CD4-positive, alpha-beta memory T cell (primary cell): ENCODE measurements at places on chromosomes 7 and 10.

GRCh38 chr10:86253091-86254072, 113.2 kb downstream of the GRID1 start:
- no peak for DNase-seq

DNA sequence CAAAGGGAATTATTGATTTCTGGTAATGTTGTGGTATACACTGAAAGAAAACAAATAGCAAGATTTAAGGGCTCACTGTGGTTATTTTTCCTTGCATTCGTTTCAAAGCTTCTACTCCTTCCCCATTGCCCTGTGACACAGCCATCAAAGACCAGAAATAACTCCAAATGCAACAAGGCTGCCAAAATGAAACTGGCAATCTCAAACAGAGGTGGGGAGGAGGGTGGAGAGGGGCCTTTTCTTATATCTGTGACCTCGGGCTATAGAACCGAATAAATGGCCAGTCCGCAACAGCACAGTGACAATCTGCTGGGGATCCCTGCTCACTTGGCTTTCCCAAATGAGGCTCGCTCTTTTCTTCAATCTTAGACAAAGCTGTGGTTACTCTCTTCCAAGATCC, 17.4 kb upstream of the SPOCK2 start:
- no peak for DNase-seq

- DNase-seq = no peak
These were observed 28.7 kb upstream of the ARHGAP22 start for GRCh38 chr10:48633381-48634197.

DNA sequence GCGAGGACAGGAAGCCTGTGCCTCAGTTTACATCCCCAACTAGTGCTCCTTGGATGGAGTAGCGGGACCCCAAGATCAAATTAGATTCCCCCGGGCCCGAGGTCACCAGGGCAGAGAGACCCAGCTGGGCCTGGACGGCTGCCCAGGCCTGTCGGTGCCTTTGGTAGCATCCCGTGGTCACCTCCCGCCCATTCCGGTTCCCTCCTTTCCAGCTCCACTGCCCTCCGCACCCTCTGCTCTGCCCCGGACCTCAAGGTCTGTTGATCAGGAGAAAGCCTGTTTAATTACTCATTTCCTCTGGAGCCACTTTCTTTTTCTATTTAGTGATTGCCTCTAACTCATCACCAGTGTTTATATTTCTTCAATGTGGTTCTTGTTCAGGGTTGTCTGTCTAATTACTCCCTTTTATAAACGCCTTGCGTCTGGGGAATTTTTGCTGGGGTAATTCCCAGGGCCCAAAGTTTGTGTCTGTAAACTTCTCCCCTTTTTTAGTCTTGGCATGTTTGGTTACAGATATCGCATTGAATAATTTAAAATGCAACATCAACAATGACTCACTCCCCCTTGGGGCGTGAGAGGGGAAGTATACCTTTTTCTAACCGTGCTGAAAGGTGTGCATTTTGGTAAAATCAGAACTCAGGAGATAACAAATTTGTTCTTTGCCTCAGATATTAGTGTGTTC, 1.9 kb downstream of the FOXK1 start:
- peak; percentile 62 for DNase-seq

GRCh38 chr7:34523226-34523918, 134.6 kb upstream of the NPSR1 start:
- DNase-seq = no peak

- no peak for DNase-seq
These were observed 18.8 kb downstream of the ANXA11 start for GRCh38 chr10:80186364-80187012.

GRCh38 chr10:102072673-102073527, 7.8 kb downstream of the HPS6 start:
- peak; percentile 74 for DNase-seq

GRCh38 chr7:77687100-77687746, 9.0 kb upstream of the RSBN1L start:
- DNase-seq = no peak

DNA sequence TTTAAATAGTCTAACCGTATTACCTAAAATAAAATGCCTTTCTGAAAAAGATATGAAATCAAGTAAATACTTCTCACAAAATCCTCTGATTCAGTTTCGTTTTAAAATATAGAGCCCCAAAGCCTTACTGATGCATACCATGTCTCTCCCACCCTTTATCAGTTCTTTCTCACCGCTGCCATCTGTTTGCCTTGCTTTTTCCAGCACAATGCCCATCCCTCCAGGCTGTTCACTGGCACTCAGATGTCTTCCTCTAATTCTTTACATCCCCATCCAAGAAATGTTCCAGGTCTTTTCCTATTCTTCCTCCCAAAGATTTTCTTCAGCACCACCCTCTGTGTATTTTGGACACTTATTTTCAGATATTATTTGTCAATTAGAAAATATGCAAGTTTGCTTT, 116.5 kb upstream of the LRRN3 start:
- no peak for DNase-seq

DNA sequence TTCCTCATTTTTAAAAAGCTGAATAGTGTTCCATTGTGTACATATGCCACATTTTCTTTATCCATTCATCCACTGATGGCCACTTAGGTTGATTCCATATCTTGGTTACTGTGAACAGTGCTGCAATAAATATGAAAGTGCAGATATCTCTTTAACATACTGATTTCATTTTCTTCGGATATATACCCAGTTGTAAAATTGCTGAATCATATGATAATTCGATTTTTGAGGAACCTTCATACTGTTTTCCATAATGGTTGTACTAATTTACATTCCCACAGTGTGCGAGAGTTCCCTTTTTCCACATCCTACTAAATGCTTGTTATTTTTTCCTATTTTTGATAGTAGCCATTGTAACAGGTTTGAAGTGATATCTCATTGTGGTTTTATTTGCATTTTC, 263.2 kb downstream of the STK31 start:
- no peak for DNase-seq

GRCh38 chr10:63155388-63156020, 22.4 kb downstream of the NRBF2 start:
- DNase-seq = no peak

DNA sequence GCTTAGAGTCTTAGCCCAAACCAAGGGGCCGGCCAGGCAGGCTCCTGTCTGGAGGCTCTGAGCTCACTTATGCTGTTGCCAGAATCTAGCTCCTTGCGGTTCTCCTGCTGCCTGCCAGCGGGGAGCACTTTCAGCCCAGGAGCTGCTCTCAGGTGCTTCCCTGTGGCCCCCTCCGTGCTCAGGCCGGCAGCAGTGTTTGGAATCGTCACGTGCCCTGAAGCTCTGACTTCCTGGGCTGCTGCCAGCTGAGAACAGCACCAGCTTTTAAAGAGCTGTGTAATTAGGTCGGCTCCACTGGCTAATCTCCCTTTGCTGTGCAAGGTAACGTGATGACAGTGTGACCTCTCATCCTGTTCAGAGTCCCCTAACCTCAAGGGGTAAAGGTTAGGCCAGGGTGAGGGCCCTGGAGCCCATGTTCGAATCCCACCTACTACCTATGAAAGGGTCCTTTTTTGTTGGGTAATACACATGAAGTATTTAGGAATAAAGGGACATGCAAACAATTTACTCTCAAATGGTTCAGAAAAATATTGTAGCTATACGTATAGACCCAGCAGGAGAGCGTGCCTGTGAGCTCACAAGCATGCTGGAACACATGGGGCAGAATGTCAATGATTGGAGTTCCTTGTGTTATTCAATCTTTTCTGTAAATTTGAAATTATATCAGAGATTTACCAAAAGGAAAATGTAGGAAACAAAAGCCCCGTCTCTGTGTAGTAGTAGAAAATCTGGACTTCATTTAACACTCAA, 16.6 kb downstream of the ZNF862 start:
- no peak for DNase-seq

GRCh38 chr7:30922596-30922995, 10.9 kb downstream of the AQP1 start:
- no peak for DNase-seq

DNA sequence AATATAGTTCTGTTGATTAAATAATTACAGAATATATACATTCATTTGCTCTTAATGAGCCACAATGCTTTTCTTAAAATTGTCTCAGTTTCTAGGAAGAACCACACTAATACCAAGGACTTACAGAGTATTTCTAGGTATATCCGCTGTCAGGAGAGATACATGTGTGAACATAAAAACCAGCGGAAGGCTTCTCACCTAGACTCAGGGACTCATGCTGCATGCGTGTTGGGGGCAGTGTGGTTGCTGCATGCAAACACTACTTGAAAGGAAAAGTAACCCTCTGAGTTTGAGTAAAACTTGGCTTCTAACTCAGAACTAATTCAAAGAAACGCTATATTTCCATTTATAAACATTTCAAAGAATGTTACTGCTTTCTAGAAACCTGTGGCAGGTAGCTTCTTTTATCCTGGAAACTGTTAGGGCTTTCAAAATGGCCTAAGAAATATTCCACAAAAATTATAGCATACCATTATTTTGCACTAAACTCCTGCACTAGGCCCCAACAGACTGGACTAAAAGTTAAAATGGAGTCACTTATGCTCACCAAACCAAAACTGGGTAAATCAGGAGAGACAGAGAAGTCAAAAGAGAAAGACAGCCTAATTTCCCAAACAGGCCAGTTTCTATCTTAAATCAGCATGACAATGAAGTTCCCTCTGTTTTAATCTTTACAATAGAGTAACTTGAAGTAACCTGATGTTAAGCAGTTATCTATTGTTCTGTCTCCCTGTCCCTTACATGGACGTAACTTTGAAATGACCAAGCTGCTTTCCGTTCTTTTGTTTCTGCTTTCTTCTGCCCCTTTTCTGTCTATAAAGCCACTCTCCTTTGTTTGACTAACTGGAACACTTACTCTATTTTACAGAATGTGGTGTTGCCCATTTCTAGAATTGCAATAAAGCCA, 95.2 kb upstream of the FAM133B start:
- peak; percentile 55 for DNase-seq

- DNase-seq = no peak
These were observed 78.7 kb downstream of the PIP4K2A start for GRCh38 chr10:22635650-22636049.

DNA sequence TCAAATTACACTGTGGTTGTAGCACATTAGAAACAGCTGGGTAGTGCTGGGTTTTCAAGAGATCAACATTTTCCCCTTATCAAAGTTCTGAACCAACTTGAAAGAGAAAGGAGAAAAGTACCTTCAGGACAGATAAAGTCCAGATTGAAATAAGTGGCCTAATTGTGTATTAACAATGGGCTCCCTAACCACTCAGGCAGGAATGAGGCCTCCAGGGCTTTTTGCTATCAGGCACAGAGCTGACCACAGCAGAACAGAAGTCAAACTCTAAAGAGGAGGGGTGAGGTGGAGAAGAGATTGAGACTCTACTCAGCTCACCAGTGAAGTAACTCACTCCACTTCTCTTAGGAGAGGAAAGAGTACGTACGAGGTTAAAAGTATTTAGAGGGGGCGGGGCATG, 394.1 kb upstream of the PHF14 start:
- DNase-seq = no peak

- DNase-seq = no peak
These were observed 198.2 kb downstream of the FANK1 start for GRCh38 chr10:126094537-126094936.

DNA sequence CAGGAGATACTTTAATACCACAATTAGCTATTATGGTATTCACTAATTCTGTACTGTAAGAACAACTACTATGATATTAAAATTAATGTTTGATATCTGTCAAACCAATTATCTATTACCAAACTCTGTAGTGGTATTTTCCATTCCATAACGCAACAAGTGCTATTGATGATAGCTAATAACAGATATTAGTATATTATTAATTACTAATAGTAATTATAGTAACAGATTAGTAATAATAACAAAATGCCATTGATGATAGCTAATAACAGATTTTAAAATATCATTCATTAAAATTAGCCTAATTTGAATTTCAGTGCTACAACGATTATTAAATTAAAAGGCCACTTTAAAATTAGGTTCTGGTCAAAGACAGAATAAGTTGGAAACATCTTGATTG, 93.5 kb downstream of the BTRC start:
- no peak for DNase-seq

DNA sequence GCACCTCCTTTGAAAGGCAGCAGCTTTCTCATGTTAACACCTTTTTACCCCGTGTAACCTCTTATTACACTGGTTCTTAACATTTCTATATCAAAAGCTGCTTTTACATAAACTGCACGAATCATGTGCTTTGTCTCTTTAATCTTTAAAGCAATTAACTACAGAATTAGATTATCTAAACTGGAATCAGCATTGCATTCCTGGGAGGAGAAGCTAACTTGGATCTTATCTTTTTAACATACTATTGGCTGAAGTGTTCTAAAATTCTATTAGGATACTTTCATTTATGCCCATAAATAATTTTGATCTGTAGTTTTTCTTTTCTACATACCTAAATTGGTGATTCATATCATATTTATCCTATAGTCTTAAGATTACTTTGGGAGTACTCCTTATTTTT, 428.4 kb upstream of the IGFBP3 start:
- DNase-seq = no peak

- no peak for DNase-seq
These were observed 437.3 kb downstream of the CCSER2 start for GRCh38 chr10:84765656-84766055.

- DNase-seq = no peak
These were observed 120.1 kb downstream of the DYNC2I1 start for GRCh38 chr7:158976468-158976848.

- no peak for DNase-seq
These were observed 88.1 kb upstream of the NRP1 start for GRCh38 chr10:33422471-33423153.

- no peak for DNase-seq
These were observed 1.9 kb downstream of the HGF start for GRCh38 chr7:81767926-81768325.

- no peak for DNase-seq
These were observed 357.2 kb downstream of the SH2D4B start for GRCh38 chr10:80894797-80895467.

DNA sequence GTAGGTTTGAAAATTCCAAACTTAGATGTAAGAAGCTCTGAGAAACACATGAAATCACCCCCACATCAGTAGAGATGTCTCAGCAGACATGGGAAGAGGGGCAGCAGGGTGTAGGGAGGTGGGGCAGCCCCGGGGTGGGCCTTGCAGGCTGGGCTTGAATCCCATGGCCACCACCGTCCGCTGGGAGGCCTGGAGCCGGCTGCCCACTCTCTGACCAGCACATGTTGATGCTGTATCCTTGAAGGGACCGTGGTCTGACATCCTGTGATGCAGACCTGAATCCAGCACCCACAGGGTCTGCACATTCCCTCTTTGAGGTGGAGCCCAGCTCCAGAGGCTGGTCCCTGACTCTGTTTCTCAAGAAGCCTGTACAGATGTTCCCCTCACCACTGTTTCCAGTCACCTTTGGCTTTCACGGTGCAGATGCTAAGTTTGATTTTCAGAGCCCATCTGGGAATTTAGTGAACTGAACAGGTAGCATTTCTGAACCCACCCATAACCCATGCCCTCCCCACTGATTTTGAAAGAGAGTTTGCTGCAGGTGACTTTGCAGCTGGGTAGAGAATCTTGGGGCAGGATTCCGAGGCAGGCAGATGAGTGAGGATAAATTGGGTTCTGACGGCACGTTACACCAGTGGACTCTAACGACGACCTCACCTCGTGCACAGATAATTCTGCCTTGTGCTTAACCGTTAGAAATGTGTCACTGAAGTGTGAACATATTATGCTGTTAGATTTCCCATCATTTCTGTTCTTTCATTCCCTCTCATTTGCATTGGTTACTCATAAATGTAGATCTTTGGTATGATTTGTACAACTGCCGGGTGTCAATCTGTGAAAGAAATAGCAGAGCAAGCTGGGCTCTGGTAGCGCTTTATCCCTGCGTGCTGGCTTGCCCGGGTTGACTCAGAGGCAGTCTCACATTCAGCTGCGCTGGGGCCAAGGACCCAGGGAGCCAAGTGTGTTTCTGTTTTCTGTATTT, 45.7 kb downstream of the IKZF1 start:
- peak; percentile 46 for DNase-seq
